ENCODE measurements at places on chromosomes 7 and 10. TPM values are rescaled to one million over a fixed set of nuclear protein-coding genes. Genes with fewer than 3 reads are reported as not detected.

Gene ATP6V0A4
- total RNA-seq: not detected

Gene GPR141
- not detected for total RNA-seq

Gene HKDC1
- total RNA-seq: 3.5 TPM

Gene HDAC9
- 0.39 TPM for total RNA-seq

Gene CRYGN
- not detected for total RNA-seq

Gene TMEM213
- not detected for total RNA-seq

Gene CTAGE4
- 5.4 TPM for total RNA-seq

Gene CPA4
- not detected for total RNA-seq

Gene CFAP46
- total RNA-seq: not detected

Gene TEX36
- not detected for total RNA-seq

Gene HEPACAM2
- total RNA-seq: not detected

Data from CD4-positive, alpha-beta memory T cell (primary cell).